ENCODE measurements at places on chromosomes 3 and 15. TPM values are rescaled to one million over a fixed set of nuclear protein-coding genes. Genes with fewer than 3 reads are reported as not detected.

DNA sequence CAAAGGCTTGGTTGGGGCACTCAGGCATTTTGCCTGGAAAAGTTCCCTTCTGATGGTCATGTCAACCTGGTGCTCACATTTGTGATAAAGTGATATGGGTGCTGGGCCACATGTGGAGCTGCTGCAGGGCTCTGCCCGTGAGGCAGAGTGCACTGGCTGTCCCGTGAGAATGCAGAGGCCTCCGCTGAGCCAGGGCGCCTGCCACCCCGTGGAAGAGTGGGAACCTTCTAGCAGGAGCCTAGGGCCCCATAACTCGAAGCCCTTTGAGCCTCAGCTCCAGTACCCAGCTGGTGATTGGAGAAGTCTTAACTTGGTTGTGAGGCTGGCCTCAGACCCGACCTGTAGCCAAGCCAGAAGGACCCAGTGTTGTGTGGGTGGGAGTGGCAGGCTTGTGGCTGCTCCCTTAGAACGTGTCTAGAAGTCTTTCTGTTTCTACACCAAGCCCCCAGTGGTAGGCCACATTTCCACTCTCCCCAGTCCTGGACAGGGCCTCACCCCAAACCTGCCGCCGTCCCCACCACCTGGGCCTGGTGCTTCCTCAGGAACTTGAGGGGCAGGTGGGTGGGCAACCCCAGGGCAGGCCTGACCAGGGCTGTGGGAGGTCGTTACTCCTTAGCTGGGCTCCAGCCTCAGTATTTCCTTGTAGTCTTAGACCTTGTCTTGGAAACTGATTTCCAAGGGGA, 19.7 kb downstream of the SEC61A1 start:
- DNase-seq: no peak

DNA sequence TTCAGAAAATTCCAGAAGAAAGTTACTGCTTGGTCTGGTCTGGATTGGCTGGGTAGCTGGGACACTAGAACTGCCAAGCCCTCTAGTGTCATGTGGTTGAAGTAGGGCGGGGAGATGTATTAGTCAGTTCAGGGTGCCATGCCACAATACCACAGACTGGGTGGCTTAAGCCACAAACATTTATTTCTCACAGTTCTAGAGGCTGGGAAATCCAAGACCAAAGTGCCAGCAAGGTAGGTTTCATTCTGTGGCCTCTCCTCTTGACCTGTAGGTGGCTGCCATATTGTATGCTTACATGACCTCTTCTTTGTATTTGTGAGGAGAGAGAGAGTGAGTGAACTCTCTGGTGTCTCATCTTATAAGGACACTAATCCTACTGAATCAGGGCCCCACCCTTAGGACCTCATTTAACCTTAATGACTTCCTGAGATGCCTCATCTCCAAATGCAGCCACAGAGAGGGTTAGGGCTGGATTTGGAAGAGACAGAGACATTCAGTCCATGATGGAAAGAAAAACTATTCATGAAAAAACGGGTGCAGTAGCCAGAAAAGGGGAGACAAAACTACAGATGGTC, 18.1 kb upstream of the ZSCAN2 start:
- no peak for DNase-seq

DNA sequence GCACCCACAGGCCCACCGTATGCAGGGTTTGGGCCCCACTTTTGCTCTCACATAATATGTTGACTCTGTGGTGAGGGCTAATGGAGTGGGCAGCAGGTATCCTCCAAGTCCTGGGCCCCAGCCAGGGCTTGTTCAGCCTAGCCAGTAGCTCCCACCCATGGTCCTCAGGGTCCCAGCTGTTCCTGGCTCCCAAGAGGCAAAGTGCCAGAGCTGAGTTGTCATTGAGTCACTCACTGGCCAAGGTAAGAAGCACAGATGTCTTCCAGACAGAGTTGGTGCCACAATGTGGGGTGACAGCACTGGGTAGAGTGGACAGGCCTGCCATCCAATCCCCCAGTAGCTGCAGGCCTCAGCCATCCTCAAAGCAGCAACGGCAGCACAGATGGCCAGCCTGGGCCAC, 4.3 kb downstream of the SHF start:
- DNase-seq: no peak

- no peak for DNase-seq
These were observed 460.5 kb downstream of the TUSC7 start for GRCh38 chr3:117170094-117170493.

DNA sequence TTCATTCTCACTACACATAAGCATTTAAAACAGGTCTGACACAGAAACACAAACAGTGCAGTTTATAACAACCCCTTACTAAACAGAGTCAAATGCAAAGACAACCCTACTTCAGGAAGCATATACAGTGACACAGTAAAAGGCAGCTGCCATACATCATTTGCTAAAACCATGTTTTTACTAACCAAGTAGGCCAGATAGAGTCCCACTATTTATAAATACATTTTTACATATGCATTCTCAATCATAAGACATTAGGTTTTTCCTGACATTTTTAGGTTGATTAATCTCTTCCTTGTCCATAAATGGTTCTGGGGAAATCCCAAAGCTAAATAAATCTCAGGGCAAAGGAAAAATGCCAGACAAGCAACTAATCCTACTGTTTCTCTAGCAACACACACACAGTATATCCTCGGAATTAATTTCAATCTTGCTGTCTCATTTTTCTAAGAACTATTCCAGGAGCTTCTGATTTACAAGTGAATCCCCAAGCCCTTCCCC, 39.0 kb downstream of the CHAC1 start:
- peak; percentile 52 for DNase-seq

DNA sequence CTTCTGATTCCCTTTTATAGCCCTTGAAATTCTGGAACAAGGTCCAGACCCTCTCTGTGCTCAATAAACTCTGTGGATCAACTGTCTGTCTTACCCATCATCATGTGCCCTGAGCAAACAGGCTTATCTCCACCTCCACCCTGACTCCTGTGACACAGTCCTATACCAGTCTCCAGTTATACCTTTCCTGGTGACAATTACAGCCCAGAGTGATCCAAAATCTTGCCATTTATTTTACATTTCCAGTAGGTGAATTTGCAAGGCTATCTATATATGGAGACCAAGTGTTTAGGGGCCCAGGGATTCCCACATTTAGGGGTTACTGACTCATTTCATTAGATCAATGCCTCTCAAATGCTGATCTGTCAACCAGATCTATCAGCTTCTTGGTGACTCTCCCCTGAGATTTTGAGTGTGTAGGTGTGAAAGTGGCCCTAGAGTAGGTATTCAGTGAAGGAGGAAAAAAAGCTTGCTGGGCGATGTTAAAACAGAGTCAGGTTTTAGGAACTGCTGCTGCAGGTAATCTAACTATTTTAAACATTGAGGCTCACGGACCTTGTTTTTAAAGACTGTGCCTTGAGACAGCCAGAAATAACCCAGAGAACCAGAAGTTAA, 229.6 kb upstream of the WNT5A start:
- DNase-seq: no peak

DNA sequence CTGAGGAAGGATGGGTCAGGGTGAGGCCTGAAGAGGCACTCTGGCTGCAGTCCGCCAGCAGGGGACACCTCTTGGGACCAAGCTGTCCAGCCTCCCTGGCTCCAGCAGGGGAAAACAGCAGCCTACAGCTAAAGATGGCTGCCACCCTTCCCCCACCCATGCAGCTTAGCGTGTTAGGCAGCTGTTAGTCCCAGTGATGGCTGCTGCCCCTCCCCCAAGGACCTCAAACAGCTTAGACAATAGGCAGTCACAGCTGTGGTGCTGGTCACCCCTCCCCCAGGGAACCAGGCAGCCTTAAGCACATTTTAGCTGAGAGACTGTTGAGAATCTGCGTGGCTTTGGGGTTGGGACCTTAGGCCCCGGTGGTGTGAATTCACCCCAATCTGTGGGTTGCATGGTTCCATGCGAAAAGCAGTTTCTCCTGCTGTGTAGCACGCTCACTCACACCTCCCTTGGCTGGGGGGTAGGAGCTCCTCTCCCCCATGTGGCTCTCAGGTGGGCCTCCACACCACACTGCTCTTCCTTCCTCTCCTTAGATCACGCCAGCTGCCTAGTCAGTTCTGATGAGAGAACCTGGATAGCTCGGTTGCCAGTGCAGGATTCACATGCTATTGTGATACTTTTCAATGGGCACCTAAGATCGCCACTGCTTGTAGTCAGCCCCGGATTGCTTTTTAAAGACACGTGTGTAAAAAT, 140.5 kb upstream of the CADPS start:
- DNase-seq: no peak

- DNase-seq: no peak
These were observed 213.4 kb upstream of the SEMA6D start for GRCh38 chr15:47503876-47504275.

DNA sequence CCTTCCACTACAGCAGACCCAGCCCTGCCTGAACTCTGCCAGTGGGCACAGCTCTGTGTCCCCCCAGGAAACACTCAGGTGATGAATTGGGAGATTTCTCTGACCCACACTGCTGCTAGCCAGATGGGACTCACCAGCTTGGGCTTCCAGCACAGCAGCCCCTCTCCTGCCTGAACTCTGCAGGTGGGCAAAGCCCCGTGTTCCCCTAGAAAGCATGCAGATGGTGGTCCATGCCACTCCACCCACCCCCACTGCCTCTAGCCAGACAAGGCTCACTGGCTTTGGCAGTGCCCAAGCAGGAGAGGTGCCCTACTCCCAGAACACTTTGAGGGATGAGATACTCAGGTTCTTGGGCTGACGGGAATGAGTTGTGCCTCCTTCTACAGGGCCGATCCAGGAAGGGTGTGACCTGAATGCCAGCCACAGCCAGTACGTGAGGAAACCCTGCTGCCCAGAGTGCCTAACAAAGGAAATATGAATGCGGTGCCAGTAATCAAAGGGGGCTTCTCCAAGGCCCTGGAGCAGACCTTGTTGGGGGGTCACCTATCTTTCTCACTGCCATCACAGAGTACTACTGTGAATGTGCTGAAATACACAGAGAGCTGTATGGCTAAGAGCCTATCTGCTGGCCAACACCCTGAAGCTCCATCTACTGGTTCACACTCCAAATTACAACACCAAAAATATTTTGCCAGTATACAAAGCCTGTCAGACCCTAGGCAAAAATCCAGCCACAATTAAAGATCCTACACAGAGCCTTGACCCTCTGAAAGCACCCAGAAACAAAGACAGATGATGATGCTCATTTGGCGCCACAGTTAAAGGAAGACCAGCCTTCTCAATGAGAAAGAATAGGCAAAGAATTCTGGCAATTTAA, 61.9 kb downstream of the BTLA start:
- no peak for DNase-seq

DNA sequence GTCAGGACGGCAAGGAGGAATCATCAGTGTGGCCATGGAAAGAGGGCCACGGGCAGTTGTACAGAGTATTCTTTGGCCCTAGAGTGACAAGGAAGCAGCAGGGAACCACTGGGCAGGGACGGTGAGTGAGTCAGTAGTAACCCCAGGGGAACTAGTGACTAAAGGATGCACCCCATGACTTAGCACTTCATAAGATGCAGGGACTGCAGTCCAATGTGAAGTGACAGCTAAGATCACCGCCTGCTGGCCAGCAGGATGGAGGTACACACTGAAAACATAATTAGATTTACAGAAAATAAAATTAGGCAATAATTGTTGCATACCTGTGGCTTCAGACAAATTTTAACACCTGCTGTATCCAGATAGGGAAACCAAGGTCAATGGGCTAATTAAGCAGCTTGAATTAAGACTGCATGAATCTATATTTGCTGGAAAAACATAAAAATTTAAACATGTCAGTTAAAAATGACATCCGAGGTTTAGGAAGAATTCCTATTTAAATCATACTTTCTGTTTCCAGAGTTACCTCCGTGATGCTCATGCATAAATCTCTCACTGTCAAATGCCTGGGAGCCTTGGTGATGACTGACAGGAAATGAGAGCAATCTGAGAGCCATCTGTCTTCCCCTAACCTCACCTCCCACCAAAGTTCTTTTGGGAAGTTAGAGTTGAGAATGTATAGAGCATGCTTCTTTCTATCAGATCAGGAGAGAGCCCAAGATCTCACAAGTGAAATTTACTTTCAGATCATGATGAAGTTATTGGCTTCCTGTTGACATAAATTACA, 56.5 kb downstream of the DCLK3 start:
- DNase-seq: no peak

- DNase-seq: no peak
These were observed 459.4 kb downstream of the IL5RA start for GRCh38 chr3:2650746-2651145.

DNA sequence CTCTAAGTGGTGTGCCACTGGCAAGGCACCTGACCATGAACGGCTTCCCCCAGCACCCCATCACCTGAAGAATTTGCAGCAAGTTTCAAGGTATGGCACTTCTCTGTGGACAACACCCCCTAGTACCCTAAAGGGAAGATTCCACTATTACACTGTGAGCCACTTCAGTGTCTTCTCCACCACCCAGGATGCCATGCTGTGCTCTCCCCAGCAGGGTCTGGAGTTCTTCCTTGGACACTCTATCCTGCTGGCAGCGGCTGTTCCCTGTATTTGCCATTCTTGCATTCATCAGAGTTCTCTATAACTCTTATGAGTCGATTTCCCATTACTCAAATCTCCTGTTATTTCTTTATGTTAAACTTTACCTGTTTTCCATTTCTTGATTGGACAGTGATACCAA, 33.9 kb upstream of the RNU6-1 start:
- DNase-seq: no peak

- no peak for DNase-seq
These were observed 735.0 kb downstream of the ROBO1 start for GRCh38 chr3:79032686-79033318.

DNA sequence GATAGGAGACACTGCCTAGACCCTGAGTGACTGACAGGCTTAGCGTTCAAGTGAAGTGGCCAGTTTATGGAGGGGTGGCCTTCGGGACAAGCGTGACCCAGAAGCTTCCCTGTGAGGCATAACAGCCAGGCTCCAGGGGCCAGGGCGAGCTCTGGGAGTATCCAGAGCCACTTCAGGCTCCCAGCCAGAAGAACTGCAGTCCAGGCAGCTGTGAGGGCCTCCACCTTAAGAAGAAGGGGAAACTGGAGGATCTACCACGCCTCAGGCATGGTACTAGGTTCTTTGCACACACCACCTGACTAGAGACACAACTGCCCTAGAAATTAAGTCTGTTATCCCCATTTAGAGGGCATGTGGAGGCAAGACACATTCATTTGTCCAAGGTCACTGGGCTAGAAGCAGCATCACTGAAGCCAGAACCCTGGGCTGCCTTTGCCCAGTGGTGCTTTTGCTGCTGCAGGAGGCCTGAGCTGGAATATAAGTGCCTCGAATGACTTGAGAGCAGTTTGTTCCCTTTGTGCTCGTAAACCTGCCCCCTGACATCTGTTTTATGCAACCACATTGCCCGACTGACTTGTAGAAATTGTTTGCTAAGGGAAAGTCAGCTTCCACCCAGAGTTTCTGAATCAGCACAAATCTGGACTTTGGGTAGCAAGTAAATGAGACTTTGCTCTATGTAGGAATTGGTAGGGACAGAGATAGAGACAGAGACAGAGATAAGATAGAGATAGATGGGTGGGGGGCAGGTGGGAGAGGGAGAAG, 23.3 kb downstream of the RASGRF1 start:
- peak; percentile 41 for DNase-seq

DNA sequence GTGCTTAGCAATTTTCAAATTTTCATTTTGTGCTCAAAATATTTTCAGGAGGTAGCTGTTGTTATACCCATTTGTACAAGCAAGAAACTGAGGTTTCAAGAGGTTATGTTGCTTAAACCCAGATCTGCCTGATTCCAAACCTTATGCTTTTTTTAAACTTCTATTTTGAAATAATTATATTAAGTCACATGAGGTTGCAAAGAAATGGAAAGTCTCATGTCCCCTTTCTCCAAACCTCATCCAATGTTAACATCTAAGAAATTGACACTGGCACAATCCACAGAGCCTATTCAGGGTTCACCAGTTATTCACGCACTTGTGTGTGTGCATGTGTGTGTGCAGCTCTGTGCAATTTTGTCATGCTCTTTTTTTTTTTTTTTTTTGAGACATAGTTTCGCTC, 35.1 kb downstream of the B3GNT5 start:
- no peak for DNase-seq

The AADAC gene
- not detected for polyA plus RNA-seq

The ACAD9 gene
- polyA plus RNA-seq: 35.7 TPM

The FURIN gene
- polyA plus RNA-seq: 46.6 TPM

The EFCC1 gene
- polyA plus RNA-seq: 3.0 TPM
